ENCODE measurements at places on chromosomes 12 and 14. TPM values are rescaled to one million over a fixed set of nuclear protein-coding genes. Genes with fewer than 3 reads are reported as not detected.
A peak's percentile ranks its signal among the peaks of the same experiment; 100 is the strongest.

- no peak for DNase-seq
Observed at GRCh38 chr12:15230137-15230536, 8.9 kb upstream of the RERG start.

- peak; percentile 50 for DNase-seq
Observed at GRCh38 chr14:22070119-22070982, 396.7 kb upstream of the OR4E1 start.

DNA sequence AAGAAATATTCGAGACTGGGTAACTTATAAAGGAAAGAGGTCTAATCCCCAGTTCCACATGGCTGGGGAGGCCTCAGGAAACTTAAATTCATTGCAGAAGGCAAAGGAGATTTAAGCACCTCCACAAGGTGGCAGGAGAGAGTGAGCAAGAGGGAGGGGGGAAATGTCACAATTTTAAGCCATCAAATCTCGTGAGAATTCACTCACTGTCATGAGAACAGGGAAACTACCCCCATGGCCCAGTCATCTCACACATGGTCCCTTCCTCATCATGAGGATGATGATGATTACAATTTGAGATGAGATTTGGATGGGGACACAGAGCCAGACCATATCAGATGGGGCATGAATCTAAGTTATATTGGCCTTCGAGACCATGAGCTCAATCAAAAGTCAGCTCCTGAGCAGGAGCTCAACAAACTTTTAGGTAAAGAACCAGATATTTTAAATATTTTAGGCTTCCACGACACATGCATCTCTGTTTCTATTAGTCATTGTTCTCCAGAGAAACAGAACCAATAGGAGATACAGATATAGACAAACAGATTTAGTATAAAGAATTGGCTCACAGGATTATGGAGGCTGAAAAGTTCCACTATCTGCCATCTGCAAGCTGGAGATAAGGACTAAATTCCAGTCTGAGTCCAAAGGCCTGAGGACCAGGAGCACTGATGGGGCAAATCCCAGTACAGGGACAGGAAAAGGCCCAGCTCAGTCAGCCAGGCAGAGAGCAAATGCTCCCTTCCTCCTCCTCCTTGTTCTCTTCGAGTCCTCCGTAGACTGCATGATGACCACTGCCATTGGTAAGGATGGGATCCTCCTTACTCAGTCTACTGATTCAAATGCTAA is 24.9 kb downstream of the DGLUCY start:
- DNase-seq, result no peak

The SPIC gene
- not detected for total RNA-seq

DNA sequence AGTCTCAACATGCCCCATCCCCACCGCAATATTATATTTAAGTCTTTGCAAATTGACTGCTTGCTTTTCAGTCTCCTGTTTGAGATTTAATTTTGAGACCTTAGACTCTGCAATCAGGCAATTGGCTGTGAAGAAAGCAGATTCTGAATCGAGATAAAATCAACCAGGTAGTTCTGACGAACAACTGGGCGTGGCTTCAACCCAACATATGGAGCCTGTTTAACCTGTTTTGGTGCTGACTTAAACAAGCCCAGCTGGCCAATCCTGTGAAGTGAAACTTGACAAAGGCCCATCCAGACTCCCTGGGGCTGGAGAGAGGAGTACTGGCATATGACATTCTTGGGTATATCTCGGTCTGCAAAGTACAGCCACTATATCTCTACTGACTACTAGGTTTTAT is 9.8 kb upstream of the CIPC start:
- DNase-seq, result no peak

The RERGL gene
- total RNA-seq, result 3.0 TPM

GRCh38 chr12:103852498-103852997 is 11.5 kb upstream of the NT5DC3 start:
- no peak for DNase-seq

DNA sequence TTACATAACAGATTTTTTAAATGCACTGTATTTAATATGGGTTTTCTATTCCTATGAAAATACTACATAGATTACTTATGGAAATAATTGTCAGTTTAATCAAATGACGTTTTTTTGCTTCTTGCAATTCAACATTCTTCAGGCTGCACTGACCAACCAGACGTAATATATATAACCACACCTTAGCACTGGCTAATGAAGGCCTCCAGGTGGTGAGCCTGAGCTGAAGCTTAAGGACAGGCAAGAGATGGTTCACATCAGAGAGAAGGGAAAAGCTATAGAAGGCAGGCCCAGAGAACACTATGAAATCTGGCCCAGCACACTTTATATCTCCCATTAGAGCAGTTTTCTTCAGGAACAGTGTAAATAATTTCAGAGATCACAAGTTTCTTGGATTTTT is 2.8 kb upstream of the MDGA2 start:
- DNase-seq, result no peak

- DNase-seq, result no peak
Observed at GRCh38 chr12:6790496-6791150, 1.3 kb downstream of the CD4 start.

The OR4K15 gene
- not detected for total RNA-seq

The ANG gene
- total RNA-seq, result 25.0 TPM

- peak; percentile 72 for DNase-seq
Observed at GRCh38 chr12:58915634-58916033, 4.7 kb downstream of the LRIG3 start.

The AKAP5 gene
- 3.9 TPM for total RNA-seq

GRCh38 chr12:27696864-27697564 is 767 bp downstream of the REP15 start:
- no peak for DNase-seq

- DNase-seq, result no peak
Observed at GRCh38 chr12:19829100-19829853, 390.0 kb downstream of the AEBP2 start.

GRCh38 chr12:8699714-8700113 is 1.9 kb downstream of the RIMKLB start:
- DNase-seq, result no peak

DNA sequence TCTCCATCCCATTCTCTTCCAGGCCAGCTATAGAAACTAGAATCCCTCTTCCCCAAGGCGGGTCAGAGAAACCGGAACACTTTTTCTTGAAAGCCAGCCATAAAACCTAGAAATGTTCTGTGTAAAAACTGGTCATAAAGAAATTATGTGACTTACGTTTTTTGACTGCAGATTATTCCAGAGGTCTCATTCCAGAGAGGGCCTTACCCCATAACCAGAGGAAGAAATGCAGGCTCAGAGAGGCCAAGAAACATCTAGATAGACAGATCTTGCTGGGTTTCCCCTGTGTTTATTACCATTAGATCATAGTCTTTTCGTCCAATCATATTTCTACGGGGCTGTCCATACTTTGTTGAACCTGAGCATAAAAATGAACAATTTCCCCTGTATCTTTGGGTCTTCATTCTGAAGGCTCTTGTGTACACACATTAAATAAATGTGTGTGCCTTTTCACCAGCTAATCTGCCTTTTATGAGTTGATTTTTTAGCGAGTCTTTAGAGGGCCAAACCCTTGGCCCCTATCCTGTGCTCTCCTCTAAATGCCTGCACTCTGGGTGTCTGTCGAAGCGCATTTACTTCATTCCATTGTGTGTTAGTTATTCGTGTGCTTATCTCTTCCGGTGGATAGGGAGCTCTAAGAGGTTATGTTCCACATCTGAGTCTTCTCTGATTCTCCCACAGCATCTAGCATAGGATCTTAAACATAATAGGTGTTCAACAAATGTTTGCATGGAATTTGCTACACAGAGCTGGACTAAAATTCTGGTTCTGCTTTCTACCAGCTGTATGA is 163.0 kb downstream of the ADCK1 start:
- no peak for DNase-seq

DNA sequence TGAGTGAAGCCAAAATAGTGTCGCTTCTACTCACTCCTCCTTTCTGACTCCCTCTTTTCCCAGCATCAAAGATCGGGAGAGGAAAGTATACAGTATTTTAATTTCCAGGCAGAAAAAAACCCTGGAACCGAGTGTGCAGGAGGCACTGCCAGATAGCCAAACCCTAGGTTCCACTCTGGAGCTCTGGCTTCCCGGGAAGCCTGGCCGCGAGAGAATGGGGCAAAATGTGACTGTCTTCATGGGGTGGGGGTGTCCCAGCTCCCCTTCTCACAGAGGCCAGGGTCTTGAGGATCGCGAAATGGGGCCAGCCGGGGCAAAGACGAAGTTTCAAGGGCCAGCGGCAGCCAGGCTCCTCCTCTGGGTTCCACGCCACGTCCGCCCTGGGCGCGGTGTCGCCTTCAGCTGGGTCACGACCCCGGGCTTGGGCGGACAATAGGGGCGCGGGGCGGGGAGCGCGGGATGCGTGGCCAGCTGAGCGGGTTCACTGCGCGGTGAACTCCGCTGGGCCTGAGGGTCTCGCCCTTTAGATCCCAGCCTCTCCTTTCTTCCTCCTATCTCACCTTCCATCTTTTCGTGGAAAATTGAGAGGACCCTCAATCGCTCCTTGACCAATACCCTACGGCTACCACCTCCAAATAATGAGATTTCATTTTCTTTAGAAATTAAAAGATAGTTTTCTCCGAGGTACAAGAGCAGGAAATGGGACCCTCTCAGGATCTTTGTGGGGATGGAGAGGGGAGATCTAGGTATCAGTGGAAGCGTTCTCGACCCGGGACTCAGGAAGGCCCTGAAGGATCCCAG is 6.7 kb downstream of the HOXC4 start:
- no peak for DNase-seq

DNA sequence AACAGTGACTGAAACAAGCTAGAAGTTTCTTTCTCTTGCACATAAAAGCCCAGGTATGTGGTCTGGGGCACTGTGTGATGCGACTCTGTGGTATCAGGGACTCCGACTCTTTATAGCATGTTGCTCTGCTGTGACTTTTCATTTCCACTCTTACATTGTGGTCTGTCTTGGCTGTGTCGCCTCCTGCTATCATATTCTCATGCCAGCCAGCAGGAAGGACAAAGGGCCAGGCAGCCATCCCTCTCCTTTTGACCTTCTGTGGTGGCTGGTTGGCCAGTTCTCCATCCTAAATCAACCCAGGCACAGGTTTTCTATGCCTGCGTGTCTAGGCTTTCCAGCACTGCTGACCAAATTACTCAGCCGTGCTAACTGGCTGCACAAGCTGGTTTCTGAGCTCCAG is 8.0 kb downstream of the ACAD10 start:
- DNase-seq, result no peak

DNA sequence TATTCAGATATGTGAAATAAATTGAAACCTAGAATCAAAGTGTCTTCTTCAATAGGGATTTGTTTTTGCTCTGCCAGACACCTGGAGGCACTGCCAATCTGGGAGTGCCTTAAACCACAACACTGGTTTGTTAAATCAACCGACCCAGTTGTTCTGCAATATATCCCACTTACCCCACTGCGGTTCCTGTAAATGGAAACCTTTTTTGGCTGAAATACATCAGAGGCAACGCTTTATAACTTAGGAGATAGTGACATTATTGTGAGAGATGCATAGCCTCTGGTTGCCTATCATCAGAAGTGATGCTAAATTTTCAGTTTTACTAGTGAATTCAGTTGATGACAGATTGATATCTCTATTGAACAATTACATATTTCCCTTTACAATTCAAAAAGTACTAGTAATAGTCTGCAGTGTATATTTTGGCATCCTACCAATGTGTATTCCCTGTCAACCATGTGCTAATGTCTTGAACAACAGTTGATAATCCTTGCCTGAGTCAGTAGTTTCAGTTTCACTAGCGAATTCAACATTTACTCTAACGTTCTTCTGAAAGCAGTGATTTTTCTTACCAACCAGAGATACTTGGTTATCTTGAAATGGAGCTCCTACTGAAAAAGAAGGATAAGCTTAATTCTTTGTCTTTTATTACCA is 30.5 kb downstream of the PPP2R5C start:
- DNase-seq, result no peak

DNA sequence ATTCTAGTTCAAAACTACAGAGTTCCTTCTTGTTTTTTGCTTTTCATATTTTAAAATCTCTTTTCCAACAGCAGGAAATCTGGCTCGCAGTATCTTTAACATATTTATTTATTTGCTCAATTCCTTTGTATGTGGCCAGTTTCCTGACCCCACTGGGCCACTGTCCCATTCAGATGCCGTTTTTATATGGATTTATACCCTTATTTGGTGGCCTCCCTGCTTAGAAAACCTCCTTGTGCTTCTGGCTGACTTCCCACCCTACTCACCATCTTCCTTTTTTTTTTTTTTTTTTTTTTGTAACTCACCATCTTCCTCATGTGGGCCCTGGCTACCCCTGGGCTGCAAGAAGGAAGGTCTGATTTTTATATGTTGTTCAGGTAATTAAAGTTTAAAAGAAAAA is 53.9 kb downstream of the TTLL5 start:
- DNase-seq, result no peak

GRCh38 chr12:12094481-12094880 is 23.7 kb downstream of the BCL2L14 start:
- DNase-seq, result no peak

The TMEM229B gene
- 10.8 TPM for total RNA-seq

DNA sequence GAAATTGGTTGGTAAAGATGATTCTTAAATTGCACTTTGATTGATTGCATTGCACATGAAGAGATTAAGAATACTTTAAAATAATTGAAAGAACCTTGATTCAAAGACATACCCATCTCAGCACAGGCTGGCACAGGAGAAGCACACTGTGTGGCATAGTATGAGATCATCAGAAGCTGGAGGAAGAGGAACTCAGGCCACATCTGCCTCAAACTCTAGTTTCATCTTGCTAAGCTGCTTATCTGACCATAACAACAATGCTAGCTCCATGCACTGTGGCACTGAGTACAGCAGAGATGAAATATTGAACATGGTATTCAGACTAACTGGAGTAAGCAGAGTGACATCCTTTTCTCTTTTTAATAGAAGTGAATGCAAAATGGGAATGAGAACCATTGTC is 99.1 kb downstream of the TBC1D30 start:
- no peak for DNase-seq

Data from mucosa of descending colon (tissue), 3 donors.